Activated CD4-positive, alpha-beta T cell treated with anti-CD3 and anti-CD28 coated beads, Interleukin-2, amount 50 U/mL, for 48 hours (primary cell): ENCODE measurements at places on chromosomes 3 and 15.

DNA sequence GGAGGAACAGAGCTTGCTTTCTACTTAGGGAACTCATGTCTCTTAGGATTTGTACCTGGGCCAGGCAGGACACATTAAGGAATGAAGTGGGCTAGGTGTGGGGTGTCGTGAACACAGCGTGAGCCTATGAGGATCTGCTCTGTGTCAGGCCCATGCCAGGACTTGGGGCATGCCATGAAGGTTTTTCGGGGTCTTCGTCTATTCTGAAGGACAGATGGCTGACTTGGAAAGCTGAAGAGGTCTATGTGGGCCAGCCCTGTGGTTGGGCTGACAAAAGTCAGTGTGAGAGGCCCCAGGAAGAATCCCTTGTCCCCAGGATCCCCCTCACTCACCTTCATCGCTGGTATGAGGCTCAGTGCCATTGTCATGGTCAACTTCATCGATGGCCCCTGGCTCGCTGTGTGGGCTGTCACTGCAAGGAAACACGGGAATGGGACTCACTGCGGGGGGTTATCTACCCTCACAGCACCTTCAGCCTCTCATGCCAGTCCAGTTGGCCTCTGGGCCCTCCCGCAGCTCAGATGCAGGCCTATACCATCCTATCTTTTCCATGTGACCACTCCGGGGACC lies 46.8 kb upstream of the RAD18 start:
- DNase-seq = no peak

GRCh38 chr3:21310891-21311290 lies 440.1 kb downstream of the ZNF385D start:
- DNase-seq = no peak

GRCh38 chr3:73188707-73189106 lies 127.2 kb downstream of the EBLN2 start:
- DNase-seq = no peak

DNA sequence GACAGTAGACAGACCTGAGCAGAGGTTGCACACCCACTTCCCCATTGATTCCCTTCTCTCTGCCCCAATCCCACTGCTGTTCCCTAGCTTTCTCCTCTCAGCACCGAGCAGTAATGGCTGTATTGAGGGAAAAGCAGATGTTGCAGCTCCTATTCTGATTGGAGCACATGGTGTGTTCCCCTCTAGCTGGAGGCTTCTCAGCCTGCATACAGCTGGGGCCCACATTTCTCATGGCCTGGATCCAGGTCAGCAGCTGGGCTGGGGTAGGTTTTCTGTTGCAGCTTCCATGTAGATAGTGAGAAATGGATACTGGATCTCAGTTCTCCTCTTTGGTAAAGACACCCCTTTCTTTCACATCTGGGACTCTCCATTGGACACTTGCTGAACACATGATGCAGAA lies 50.1 kb downstream of the RYR3 start:
- DNase-seq = no peak

- DNase-seq = no peak
These were observed 177.2 kb downstream of the TP63 start for GRCh38 chr3:189808246-189809007.

GRCh38 chr3:81565041-81565440 lies 196.4 kb downstream of the GBE1 start:
- no peak for DNase-seq

- no peak for DNase-seq
These were observed 311.8 kb upstream of the TRIM42 start for GRCh38 chr3:140365872-140366697.

DNA sequence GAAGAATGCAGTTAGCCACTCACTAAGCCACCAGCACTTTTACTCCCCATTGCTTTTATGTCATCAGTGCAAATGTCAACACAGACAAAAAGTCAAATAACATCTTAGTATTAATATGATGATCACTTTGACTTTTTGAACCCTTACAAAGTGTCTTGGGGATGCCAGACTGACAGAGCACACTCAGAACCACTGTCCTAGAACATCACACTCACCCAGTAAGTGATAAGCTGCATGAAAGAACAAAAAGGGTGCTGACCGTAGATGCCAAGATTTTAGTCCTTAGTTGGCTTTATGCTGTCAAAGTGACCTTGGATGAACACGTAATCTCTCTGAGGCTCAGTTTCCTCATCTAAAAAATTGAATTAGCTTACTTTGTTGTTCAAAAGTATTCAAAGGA lies 279.5 kb upstream of the TRIM42 start:
- no peak for DNase-seq

DNA sequence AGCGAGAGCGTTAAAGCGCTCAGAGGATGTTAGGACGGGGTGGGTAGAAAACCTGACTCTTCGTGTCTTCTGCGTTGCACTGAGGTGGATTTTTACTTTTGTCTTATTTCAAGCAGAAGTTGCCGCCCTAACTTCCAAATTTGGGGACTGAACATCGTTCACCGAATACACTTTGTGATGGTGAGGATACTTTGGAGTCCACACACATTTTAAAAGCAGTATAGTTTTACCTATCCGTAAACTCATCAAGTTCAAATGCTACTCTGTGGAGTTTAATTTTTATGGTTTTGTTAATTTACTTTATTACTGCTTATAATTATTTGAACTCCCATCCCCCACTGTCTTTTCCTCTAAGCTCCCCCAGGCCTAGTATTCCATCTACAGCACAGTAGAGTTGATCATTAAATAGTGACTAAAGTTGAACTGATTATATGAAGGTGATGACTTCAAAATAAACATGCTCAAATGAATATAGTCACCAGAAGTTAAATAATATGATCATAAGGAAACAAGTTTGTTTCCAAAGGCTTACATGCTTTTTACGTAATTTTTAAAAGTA lies 617 bp upstream of the EOGT start:
- DNase-seq = no peak

DNA sequence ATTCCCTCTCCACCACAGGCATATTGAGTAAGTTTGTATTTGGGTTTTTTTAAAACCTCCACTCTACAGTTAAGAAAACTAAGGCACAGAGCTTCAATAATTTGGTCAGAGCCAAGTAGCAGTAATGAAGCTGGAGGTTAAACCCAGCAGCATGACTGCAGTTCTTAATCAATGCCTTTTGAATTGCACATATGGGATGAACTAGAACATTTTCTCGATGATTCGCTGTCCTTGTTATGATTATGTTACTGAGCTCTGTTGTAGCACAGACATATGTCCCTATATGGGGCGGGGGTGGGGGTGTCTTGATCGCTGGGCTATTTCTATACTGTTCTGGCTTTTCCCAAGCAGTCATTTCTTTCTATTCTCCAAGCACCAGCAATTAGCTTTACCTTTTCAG lies 1.6 kb upstream of the CCR5 start:
- no peak for DNase-seq

GRCh38 chr15:63165166-63165859 lies 8.0 kb upstream of the RPS27L start:
- DNase-seq = no peak

GRCh38 chr3:182509844-182510460 lies 283.4 kb upstream of the ATP11B start:
- DNase-seq = no peak

- DNase-seq = no peak
These were observed 44.4 kb upstream of the PSMD6 start for GRCh38 chr3:64067506-64068346.

DNA sequence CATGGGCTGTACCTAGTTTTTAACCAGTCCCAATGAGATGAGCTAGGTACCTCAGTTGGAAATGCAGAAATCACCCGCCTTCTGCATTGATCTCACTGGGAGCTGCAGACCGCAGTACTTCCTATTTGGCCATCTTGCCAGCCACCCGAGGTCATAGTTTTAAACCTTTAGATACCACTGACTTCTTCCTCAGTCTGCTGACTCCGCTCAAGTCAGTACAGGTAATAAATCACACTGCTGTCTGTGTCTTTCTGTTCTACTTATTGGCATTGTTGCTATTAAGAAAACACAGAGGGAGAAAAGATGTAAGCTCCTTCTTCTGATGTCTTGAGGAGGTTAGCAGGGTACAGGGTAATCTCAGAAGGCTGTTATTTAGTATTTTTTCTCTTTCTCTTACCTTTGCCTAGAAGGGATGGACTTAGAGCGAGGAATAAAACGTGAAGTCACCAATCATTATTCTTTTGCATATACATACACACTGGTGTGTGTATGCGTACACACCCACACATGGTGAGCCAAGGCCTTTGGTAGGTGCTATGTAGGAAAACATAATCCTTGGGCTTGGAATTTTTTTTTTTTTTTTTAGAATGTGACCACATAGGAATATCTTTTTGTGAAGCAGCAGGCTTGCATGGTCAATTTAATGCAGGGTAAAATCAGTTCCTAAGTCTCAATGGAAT lies 197.2 kb downstream of the EDEM1 start:
- no peak for DNase-seq

DNA sequence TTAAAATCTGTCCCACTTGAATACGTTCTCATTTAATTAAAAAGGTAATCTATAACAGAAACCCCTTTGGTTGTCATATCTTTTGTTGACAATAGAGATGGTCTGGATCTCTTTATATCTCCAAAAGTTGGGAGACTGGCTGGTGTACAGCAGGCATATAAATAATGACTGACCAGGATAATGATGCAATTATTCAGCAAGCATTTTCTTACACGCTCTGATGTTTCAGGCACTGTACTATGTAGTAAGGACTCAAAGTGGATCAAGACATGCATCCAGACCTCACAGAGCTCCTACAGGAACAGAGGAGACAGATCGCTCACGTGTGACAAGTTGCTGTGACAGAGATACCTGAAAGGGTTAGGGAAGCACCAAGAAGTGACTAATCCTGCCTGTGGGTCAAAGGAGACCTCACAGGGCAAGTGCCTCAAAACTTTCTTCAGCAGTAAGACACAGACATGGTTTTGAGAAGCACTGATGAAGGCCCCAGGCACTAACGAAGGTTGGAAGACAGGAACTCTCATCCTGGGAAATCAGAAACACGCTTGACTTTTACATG lies 25.7 kb downstream of the VPS39 start:
- no peak for DNase-seq

- no peak for DNase-seq
These were observed 32.5 kb upstream of the TATDN2 start for GRCh38 chr3:10215578-10216368.

DNA sequence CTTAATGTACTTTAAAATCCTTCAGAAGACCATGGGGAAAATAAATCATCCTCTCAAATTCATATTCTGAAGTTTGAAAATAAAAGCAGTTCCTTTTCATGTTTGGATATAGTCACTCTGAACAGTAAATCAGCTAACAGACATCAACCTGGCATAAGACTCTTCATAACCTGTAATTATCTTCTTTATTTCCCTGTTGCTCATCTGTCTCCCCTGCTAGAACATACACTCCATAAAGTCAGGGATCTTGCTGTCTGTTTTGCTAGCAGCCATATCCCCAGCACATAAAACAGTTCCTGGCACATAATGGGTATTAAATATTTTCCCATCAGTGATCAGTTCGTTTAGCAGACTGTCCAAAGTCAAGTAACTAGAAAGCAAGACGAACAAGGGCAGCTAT lies 11.2 kb downstream of the VGLL4 start:
- DNase-seq = no peak

DNA sequence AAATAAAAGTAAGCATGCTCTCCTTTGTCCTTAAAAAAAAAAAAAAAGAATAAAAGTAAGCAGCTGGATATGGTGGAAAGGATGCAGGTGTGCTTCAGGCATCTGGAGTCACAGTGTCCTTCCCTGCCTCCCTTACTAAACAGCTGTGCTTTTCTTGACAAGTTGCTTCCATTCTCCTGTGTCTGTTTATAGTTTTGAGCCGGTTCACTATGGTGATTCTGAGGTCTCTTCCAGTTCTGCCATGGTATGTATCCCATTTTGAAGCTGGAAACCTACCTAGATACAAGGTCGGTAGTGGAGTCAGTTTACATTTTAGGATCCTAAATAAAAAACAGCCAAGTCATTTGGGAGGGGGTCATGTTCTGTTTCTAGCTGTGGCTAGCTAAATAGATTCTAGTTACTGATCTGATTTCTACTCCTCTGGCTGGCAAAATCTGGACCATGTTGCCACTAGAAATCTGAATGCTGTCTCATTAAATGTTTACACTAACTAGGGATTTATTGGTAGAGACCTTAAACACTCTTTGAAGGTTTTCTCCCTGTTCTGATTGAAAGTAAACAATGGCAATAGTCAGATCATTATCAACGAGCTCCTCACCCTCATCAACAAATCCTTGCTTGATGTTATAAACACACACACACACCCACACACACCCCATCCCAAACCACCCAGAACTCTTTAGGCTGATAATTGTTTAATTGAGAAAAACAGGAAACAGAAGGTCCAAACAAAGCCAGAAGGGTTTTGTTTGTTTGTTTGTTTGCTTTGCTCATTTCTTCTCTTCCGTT lies 7.9 kb downstream of the TNFSF10 start:
- no peak for DNase-seq

GRCh38 chr3:143975554-143976152 lies 4.0 kb downstream of the DIPK2A start:
- no peak for DNase-seq

GRCh38 chr3:111617912-111618601 lies 22.9 kb upstream of the ZBED2 start:
- DNase-seq = peak; percentile 30

- no peak for DNase-seq
These were observed 160.2 kb downstream of the PLD1 start for GRCh38 chr3:171649911-171650592.
